ENCODE measurements at places on chromosomes 5 and 9. TPM values are rescaled to one million over a fixed set of nuclear protein-coding genes. Genes with fewer than 3 reads are reported as not detected.
A peak's percentile ranks its signal among the peaks of the same experiment; 100 is the strongest.

Gene TEX48
- not detected for total RNA-seq

Gene C9orf153
- total RNA-seq, result not detected

Gene ENC1
- total RNA-seq, result 28.7 TPM

GRCh38 chr5:110616009-110616408 is 110.5 kb downstream of the TMEM232 start:
- DNase-seq, result no peak

- no peak for DNase-seq
Observed at GRCh38 chr9:116592970-116593369, 94.1 kb upstream of the TRIM32 start.

GRCh38 chr9:87682618-87683017 is 43.3 kb upstream of the CTSL start:
- DNase-seq, result peak; percentile 78

DNA sequence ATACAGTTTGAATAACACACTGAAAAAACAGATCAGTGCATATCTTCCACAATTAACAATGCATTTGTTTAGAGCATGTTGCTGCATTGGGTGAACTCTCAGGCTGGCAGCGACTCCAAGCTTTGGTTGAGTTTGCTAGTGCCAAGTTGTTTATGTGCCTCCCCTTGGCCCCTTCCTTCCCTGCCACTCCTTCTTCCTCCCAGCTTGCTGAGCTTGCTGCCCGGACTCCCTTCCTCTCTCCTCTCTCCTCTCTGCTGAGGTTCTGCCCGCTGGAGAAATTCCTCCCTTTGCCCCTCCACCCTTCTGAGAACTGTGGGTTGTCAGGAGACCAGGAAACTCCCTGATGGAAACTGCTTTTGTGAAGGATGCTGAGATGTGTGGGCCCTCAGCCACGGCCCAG is 247.3 kb downstream of the PDZD2 start:
- DNase-seq, result no peak

GRCh38 chr9:76143834-76144233 is 250.4 kb downstream of the RFK start:
- DNase-seq, result no peak

Gene UBAP2
- 16.5 TPM for total RNA-seq

GRCh38 chr5:172188893-172189692 is 1.1 kb upstream of the STK10 start:
- no peak for DNase-seq

- DNase-seq, result no peak
Observed at GRCh38 chr5:6849316-6850105, 136.3 kb downstream of the TENT4A start.

- no peak for DNase-seq
Observed at GRCh38 chr5:61949054-61949678, 356.8 kb upstream of the KIF2A start.

- DNase-seq, result no peak
Observed at GRCh38 chr5:172106511-172107356, 81.3 kb downstream of the STK10 start.

DNA sequence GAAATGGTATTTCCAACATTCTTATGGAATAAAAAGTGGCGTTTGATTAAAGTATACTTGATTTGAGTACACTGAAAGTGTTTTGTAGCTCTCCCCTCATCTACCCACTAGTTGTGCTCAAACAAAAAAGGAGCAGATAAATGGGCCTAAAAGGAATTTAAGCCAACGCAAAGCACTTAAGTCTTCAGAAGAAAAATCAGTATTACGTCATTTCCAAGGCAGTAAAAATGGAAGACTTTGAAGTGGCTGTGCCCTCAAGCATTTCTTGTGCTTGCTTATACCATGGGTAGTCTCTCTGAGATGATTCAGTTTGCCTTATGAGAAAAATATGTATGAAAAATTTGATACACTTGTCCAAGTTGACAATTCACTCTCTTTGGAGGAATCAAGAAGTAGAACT is 279.9 kb upstream of the CD180 start:
- no peak for DNase-seq

GRCh38 chr5:147156012-147156411 is 78.8 kb upstream of the STK32A start:
- DNase-seq, result no peak

GRCh38 chr9:97704345-97704677 is 7.2 kb upstream of the XPA start:
- DNase-seq, result no peak

Gene GRIN3A
- total RNA-seq, result 0.03 TPM

Data from pancreas (tissue), 10 donors.